ENCODE measurements at places on chromosomes 12 and 14.

- no peak for DNase-seq
These were observed 7.0 kb upstream of the ACSS3 start for GRCh38 chr12:81070846-81071245.

DNA sequence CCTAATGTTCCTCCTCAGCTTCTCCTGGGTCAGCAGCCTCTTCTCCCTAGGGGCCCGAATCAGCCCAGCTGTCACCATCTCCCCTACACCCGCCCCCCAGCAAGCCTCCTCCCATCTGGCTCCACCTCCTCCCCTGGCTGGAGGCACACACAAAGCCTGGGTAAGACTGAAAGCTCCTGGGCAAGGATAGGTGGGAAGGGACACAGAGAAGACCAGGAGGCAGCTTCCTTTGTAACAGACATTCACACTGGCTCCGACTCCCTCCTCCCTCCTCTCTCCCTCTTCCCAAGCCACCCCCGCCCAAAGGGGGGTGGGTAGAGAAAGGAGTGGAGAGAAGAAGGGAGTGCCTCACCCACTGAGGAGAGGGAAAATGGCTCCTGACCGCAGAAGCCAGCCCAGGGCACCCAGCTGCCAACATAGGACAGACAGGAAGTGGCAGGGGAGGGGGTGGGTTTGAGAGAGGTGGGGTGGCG lies 4.0 kb downstream of the CHD4 start:
- DNase-seq = peak; percentile 67

DNA sequence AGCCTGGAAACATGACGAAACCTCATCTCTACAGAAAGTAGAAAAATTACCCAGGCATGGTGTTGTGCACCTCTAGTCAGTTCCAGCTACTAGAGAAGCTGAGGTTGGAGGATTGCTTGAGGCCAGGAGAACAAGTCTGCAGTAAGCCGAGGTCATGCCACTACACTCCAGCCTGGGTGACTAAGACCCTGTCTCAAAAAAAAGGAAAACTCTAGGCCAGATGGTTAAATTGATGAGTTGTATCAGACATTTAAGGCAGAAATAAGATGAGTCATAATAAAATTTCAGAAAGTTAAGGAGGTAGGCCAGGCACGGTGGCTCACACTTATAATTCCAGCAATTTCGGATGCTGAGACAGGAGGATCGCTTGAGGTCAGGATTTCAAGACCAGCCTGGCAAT lies 10.7 kb downstream of the EIF2S1 start:
- no peak for DNase-seq

GRCh38 chr14:61404637-61405036 lies 83.3 kb downstream of the PRKCH start:
- no peak for DNase-seq

- no peak for DNase-seq
These were observed 137.8 kb upstream of the SOX5 start for GRCh38 chr12:24087294-24087693.

- peak; percentile 66 for DNase-seq
These were observed 43.3 kb downstream of the GALNT8 start for GRCh38 chr12:4763549-4763948.

DNA sequence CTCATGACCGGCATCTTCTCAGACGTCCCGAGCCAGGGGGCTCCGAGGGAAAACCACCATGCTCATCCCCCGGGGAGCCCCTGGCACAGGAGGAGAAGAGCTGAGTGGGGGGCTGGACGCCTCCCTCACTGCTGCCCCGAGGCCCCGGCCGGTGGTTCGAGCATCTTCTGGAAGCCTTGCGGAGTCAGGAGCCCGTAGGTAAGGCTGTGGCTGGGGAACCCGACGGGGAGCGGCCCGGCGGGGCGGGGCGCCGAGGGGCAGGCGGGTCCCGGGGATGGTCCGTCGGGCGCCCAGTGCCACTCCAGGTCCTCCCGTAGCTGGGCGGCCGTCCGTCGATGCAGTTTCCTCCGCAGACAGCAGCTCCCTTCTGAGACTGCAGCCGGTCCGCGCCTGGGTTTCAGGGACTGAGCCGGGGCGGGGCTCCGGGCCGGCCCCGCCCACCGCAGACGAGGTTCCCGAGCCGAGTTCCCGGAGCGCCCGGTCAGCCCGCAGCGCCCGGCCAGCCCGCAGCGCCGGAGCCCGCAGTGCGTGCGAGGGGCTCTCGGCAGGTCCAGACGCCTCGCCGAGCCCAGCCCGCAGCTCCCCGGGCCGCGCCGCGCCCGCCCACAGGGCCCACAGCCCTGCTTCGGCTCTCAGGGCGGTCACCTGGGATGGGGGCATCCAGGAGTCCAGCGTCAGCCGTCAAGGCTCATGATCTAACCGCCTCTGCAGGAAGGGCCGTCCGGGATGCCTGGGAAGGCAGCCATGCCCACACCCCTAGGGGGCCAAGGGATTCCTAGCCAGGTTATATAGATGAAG lies at the start of gene PGF:
Gene PGF, minus strand, starts transcription at position 369 of the 798 bp plus-strand sequence. Its CDS starts 355 bp downstream, at position 14.
- peak; percentile 72 for DNase-seq
